ENCODE measurements at places on chromosomes 13 and 19.
A peak's percentile ranks its signal among the peaks of the same experiment; 100 is the strongest.

GRCh38 chr19:28705008-28705407 is 507.9 kb downstream of the UQCRFS1 start:
- peak; percentile 49 for DNase-seq

DNA sequence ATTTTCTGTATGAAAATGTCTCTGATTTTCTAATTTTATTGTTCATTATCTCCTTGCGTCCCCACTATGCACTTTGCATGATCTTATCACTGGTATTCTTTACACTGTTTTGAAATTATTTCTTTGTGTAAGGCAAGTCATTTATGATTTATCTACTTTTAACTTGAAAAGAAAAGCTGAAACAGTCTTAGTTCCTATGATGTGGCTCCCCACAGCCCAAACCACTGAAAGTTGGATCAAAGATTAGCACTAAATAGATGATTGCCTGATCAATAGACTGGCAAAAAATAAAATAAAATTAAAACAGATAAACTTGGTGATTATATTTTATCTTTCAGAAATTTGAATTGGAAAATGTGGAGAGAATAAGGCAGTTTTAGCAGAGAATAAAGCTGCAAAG is 1101.9 kb downstream of the PCDH9 start:
- DNase-seq, result no peak

DNA sequence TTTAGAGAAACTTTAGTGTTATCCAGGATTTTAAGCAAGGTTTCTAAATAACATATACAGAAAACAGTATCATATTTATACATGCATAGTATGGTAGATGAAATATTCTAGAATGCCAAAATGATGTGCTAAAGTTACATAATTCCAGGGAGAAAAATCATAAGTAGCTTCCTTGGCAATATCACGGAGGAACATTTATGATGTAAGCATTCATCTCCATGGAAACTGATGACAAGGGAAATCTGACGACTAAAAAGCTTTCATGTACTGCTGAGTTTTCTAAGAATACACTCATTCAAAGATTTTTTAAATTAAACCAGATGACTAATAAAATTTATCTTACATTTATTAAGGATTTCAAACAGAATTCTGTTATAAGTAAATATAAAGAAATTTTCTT is 4.7 kb downstream of the TEX30 start:
- DNase-seq, result no peak

- DNase-seq, result no peak
These were observed 116.7 kb downstream of the POSTN start for GRCh38 chr13:37481885-37482227.

DNA sequence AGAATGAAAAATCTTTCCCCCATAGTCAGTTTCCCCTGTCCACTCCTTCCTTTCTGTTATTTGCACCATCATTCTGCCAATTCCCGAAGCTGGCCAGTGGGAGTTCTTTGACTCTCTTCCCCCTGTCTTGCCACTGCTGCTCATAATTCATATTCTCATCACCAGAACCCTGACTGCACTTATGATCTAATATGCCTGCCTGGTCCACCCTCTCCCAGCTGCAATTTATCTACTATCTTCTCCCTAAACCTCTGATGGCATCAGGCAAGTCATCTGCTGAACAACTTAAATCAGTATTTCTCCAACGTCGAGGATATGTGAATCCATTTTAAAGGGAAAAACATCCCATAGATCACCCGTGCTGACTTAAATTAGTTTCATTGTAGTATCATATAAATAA is 458.0 kb upstream of the GPC6 start:
- DNase-seq, result no peak

DNA sequence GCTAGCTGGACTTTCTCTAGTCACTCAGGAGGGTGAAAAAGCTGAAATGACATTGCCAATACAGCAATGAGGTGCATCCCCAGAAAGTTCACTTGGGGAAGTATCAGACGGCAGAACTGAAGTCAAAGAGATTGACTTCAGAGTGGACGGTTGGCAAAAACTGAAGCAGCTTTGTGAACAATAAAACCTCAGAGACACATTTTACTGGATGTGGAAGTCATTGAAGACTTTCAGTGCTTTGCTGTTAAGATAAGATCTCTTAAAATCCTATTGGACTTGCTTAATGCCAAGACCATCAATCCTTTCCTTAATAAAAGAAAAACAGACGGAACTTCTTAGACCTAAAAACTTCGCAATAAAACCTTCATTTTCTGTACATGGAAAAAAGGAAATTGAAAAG is 103.7 kb downstream of the ABCC4 start:
- no peak for DNase-seq

GRCh38 chr19:2578901-2579677 is 103.2 kb downstream of the GADD45B start:
- DNase-seq, result peak; percentile 92

- DNase-seq, result no peak
These were observed 484.5 kb downstream of the DIAPH3 start for GRCh38 chr13:59679254-59679653.

DNA sequence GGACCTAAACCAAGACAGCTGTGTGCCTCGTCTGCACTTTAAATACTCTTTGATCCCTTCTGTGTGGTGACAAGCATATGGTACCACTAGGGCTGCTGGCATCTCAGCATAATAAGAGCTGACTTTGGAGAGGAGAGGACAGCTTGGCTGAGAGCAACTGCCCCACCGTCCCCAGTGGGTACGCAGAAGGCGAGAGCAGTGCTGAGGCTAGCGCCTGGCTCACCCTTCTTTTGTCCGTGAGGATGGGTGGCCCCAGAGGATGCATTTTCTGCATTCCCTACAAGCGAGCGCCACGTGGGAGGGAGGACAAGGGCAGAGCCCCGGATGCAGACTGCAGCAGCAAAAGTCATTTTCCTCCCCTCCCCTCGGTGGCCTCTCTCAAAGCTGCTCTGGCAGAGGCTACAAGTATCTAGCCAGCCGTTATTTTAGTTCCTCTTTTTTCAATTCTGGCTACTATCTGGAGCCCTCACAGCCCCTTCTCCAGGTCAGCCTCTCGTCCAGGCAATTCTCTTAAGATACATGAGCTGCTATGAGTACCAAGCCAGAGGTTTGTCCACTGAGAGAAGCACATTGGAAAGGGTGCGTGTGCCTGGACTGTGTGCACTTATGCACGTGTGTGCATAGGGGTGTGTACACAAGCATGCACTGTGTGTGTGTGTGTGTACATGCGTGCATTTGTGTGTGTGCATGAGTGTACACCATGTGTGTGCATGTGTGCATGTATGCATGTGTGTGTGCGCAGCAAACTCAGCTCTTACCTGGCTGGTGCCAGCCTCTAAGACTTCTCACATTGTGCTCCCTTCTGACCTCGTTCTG is 51.3 kb downstream of the RAB20 start:
- no peak for DNase-seq

DNA sequence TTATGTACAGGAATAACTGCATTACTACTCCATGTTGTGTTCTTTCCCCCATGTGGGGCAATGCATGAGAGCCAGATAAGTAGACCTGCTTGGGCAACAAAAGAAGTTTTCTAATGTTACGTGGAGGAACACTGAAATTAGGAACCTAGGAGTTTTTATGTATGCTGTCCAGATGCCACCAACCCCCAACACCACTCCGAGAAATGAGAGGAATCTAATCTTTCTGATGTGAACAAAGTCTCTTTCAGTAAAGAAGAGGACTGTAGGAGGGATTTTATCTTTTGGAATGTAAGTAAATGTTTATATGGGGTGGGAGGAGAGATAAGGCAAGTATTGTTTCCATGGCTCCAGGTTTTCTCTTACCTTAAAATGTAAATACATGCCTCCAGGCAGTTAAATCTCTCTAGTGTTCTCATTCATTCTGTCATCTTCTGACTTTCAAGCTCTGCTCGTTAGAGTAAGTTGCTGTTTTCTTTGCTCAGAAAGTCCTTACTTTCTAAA is 820.6 kb downstream of the PCDH17 start:
- DNase-seq, result no peak

GRCh38 chr19:7933828-7934725 is 8.1 kb upstream of the CTXN1 start:
- no peak for DNase-seq

DNA sequence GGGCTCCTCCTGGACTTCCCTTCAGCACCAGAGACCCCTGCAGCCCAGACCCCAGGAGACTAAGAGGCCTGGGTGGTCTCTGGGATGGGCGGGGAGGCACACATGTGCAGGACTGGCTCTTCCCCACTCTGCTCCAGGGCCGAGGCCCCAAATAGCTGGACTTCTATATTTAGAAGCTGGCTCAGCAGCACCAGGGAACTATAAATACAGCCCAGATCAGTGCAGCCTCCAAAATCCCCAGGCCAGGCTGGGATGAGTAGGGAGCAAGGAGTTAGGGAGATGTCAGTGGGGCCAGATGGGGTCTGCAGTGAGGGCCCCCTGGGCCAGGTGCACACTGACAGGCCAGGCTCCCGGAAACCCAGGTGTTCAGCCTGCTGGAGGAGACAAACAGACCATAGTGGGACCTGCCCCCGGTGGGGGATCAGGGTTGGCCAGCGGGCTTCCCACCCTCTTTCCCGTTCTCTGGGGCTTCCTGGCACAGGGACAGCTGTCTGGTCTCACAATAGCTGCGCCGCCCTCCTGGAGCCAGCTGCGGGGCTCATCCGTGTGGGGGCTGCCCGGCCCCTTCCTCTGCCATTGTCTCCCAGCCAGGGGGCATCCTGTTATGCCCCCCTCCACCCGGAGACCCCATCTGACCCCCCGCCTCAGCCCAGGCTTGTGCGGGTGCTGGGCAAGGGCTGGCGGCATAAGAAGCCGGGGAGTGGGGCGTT is 5.5 kb upstream of the ADGRE5 start:
- peak; percentile 67 for DNase-seq

- no peak for DNase-seq
These were observed 30.7 kb upstream of the WDFY2 start for GRCh38 chr13:51553531-51553930.

DNA sequence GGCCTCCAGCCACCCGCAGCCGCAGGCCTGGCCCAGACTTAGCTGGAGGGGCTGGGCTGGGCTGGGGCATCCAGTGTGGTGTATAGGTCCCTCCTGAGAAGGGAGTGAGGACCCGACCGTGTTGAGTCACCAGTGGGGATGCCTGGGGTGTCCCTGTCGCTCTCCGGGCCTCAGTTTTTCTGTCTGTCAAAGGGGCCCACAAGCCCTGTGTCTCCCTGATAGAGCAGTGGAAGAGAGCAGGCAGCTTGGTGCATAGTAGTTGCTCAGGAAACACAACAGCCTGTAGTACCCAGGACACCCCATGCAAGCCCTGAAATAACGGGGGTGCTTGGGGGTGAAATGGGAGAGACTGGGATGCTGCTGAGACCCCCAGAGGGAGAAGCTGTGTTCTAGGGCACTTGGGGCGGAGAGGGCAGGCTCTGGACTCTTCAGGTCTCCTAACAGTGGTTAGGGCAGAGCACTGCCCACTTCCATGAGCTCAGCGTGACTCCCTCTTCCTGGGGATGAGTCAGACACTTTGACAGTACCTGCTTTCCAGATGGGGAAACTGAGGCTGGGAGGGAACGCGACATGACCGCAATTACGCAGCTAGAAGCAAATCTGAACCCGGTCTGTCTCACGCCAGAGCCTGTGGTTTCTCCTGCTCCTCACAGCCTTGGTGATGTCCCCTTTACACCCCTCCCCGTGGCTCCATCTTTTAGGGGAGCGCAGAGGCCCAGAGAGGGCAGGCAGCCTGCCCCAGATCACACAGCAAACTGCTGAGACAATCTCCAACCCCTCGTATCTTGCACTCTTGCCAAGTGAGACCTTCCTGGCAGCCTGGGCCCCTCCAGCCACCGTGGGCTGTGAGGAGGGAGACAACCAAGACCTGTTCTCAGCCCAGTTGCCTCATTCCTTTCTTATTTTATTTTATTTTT is 692 bp downstream of the SULT2B1 start:
- no peak for DNase-seq

DNA sequence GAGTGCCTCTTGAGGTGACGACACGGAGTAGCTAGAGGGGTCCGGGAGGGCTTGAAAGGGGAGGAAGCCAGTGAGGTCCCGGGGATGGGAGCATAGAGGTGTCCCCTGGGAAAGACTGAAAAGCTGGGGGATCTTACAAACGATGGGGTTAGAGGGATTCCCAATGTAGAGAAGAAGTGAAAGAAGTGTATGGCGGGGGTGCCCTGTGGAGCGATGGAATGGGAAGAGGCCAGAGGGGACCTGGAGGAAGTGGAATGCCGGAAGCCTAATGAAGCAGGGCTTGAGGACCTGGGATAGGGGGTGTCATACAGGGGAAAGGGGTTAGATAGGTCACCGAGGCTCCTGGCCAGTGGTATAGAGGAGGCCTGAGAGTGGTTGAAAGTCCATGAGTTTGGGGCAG is 580 bp downstream of the AP2A1 start:
- DNase-seq, result peak; percentile 35

DNA sequence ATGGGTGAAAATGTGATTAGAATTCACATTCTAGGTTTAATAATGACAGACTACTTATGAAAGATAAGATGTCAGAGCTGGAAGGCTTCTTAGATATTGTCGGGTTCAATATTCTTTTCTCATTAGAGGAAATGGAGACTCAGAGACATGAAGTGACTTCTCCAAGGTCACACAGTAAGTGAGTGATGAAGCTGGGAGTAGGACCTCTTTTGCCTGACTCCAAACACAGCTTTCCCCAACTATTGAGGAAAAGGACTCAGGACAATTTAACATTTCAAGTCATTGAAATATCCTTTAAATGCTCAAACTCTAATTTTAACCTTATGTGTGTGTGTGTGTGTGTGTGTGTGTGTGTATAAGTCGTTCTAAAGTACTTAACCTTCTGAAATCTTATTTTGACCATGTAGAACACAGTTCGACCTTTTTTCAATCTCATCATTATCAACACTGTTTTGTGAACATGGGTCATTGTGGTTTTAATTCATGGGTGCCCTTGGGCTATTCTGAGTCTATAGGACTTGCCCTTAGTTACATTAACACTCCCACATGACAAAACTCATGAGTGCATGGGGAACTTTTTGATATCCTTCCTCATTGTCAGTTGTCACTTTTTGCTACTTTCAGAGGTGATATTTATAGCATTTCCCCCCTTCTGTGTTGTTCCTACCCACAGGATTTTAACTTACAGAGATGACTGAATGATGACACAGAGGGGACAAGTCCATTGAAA is 53.0 kb downstream of the LRCH1 start:
- DNase-seq, result no peak

DNA sequence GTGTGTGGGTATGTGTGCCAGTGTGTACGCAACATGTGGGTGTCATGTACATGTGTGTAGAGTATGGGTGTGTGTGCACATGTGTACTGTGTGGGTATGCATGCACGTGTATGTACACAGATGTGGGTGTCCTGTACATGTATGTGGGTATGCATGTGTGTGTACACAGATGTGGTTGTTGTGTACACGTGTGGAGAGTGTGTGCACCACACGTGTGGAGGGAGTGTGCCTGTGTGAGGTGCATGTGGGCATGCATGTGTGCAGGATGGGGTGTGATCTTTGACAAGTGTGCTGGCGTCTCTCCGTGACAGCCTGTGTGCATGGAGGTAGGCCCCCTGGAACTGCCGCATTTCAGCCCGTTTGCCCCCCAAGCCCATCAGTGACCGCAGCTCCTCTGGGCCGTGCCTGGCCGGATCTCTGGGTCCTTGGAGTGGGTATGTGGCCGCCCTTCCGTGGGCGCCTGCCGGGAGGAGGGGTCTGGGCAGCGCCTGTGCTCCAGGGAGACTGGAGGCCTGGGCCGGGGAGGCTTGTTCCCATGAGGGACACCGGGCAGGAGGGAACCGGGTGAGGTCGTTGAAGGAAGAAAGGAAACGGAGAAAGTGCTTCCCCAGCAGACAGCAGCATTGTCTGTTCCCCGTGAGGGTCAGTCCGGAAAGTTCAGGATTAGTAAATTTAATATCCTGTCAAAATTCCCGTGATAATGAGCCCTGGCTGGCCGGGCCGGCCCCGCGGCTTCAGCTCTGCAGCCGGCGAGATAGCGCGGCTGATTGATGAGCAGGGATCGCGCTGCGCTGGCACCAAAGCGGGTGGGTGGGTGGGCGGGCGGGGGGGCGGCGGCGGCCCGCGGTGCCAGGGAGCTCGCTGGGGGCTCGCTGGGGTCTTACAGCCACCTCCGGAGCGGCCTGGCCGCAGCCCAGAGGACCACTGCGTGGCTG is 91.1 kb upstream of the SOX1 start:
- no peak for DNase-seq

Data from hepatic stellate cell (primary cell).